Activated T-cell treated with anti-CD3 and anti-CD28 coated beads, Interleukin-2, amount 50 U/mL, for 72 hours (primary cell): ENCODE measurements at places on chromosomes 16 and 17. TPM values are rescaled to one million over a fixed set of nuclear protein-coding genes. Genes with fewer than 3 reads are reported as not detected.

Gene EPOP
- 30.3 TPM for total RNA-seq

Gene ABCA6
- total RNA-seq: 0.37 TPM

GRCh38 chr16:84245956-84246678 is 6.3 kb upstream of the KCNG4 start:
- DNase-seq: no peak

DNA sequence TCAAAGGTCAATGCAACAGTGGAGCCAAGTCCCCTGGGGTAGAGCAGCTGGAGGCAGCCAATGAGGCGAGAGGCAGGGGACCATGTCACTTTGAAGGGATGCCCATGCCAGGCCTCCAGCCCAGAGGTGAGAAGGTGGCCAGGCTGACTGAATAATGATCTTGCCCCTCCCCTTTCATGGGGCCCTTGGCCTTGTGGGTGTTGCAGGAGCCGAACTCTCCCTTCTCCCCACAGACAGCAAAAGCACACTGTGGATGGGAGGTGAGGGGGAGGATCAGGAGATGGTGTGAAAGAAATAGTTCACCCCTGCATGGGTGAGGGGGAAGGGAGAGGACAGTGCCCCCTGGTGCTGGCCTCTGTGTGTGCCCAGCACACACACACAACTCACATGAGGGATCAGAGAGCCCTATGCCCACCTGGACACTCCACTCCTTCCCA is 15.8 kb upstream of the TBX21 start:
- peak; percentile 60 for DNase-seq

DNA sequence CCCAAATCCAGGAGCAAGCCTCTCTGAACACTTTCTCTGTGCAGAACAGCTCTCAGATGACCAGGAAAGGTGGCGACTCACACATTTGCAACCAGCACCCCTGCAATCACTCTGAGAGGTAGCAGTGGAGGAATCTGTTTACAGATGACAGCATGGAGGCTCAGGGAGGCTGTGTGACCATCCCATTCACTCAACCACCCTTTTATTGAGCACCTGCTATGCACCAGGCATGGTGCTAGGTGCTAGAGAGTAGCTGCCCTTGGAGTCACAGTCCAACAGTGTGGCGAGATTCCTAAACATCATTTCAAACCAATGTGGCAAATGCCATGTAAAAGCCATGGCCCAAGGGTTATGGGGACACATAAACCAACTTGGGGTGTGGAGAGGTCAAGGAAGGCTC is 1.5 kb upstream of the ITGB4 start:
- no peak for DNase-seq

GRCh38 chr17:78781104-78781892 is 775 bp downstream of the CYTH1 start:
- DNase-seq: peak; percentile 70

DNA sequence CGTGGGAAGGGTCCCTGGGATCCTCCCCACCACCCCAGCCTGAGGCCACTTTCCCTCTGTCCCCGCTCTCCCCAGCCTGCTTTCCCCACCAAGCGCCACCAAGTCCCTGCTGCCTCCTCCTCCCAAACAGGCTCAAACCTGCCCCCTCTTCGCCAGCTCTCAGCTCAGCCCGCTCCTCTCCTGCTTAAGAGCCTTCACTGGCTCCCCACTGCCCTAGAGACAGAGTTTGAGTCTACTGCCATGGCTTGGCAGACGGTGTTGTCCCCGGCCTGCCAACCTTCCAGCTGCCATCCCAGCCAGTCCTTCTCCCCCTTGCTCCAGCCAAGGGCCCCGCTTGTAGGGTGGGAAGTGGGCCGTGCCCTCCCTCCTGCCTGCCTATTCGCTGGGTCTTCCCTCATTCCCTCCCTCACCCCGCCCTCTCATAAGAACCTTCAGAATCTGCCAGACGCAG is 11.1 kb downstream of the IL4R start:
- no peak for DNase-seq
